Left ventricle myocardium inferior (tissue), 1 donor: ENCODE measurements at places on chromosomes 4 and X.

DNA sequence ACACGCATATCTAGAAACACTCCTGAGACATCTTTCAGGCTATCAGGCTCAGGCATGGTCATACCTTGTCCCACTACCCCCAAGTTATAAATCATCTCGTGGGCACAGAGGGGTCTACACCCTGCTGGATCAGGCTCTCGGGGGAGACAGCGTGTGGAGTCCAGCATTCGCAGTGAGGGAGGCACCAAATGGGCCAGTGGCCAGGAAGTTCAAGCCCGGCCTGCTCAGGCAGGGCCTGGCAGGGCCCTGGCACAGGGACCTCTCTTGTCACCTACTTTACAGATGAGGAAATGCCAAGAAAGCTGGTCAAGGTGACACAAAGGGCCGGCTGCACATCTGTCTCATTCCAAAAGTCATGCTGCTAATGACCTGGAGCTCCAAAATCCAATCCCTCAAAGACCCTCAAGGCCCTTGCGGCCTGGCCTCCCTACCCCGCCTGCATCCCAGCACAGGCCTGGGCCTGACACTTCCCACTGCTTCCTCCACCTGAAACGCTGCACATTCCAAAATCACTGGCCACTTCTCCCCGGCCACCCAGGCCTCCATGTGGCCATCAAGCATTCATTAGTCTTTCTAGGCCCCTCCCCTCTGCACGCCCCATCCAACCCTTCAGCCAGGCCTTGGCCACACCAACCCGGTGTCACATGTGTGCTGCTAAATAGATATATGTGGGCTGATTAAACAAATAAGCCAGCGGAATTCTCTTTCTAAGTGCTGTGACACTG is 35.6 kb downstream of the ACOX3 start:
- no peak for DNase-seq

DNA sequence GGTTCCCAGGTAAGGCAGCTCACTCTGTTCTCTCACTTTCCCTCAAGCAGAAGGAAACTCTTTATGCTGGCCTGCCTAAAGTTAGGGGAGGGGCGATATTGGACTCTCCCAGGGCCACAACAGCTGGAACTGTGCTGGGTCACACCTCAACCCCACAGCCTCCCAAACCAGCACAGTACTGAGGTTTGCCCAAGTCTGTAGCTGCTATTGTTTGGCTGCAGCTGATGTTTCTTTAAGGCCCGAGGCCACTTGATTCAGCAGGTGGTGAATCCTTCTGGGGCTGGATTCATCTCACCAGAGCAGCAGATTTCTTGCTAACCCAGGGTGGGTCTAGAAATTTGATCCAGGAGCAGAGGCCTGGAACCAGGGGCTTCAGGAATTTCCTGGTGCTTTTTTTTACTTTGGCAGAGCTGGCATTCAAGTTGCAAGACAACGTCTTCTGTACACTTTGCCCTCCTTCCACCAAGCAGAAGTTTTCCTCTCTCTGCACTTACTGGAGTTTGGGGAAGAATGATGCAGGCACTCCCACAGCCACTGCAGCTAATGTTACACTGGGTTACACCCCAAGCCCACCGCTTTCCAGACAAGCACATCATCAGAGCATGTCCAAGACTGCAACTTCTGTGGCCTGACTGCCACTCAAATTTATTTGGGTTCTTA is 544.7 kb upstream of the NDST4 start:
- DNase-seq, result no peak

DNA sequence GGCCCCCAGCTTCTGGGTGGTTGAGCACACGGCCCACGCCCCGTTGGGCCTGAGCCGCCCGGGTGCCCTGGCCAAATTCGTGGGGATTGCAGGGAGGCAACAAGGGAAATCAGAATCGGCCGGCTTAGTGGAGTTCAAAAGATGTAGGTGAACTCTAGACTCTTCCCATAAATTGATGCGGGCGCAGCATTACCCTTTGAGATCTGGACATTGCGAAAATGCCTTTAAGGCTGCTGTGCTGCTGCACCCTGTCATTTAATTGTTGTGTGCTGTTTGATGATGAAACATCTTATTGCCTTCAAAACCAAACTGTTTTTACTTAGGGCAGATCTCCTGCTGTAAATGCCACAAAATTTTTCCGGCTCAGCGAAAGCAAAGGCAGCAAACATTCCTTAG is 409 bp upstream of the MPP1 start:
- no peak for DNase-seq

GRCh38 chrX:8939322-8939721 is 94.6 kb downstream of the FAM9B start:
- DNase-seq, result no peak

- no peak for DNase-seq
Observed at GRCh38 chr4:4182835-4183568, 43.7 kb downstream of the OTOP1 start.

- DNase-seq, result no peak
Observed at GRCh38 chrX:65926095-65927019, 113.5 kb downstream of the VSIG4 start.

GRCh38 chr4:23837371-23837770 is 52.5 kb downstream of the PPARGC1A start:
- no peak for DNase-seq

GRCh38 chrX:30219372-30219771 is 4.0 kb downstream of the MAGEB2 start:
- DNase-seq, result no peak

GRCh38 chr4:57405359-57405758 is 295.2 kb upstream of the IGFBP7 start:
- DNase-seq, result no peak

DNA sequence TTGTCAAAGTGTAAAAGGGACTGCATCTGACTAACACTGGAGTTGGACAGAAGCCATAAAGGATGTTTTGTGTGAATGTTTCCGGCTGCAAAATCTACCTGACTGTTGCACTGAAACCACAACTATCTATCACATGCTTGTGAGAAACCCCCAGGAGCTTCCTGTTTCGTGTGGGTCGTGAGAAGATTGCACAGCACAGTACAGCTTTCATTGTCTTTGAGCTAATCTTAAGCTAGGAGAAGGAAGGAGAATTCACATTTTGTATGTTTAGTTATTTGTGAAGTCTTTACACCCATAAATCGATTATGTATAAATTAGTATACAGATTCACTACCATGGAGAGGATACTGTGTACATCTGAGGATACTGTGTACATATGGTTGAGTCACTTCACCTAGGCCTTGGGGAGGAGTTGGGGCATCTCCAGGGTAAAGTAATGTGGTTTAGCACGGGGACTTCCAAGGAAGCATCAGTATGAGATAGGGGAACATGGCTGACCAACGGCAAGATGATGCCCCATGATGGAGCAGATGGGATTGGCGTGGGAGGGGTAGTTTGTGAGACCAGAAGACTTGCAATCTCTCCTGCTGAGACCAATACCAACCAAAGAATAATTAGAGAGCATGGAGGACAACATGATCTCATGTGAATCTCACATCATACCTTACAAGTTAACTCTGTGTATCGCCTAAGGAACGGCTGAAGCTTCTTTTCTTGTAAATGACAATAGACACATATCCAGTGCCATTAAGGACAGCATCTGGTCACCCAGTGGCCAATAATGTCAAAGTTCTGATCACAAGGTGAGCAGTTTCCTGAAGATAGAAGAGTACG is 43.1 kb upstream of the FAM9C start:
- DNase-seq, result no peak

DNA sequence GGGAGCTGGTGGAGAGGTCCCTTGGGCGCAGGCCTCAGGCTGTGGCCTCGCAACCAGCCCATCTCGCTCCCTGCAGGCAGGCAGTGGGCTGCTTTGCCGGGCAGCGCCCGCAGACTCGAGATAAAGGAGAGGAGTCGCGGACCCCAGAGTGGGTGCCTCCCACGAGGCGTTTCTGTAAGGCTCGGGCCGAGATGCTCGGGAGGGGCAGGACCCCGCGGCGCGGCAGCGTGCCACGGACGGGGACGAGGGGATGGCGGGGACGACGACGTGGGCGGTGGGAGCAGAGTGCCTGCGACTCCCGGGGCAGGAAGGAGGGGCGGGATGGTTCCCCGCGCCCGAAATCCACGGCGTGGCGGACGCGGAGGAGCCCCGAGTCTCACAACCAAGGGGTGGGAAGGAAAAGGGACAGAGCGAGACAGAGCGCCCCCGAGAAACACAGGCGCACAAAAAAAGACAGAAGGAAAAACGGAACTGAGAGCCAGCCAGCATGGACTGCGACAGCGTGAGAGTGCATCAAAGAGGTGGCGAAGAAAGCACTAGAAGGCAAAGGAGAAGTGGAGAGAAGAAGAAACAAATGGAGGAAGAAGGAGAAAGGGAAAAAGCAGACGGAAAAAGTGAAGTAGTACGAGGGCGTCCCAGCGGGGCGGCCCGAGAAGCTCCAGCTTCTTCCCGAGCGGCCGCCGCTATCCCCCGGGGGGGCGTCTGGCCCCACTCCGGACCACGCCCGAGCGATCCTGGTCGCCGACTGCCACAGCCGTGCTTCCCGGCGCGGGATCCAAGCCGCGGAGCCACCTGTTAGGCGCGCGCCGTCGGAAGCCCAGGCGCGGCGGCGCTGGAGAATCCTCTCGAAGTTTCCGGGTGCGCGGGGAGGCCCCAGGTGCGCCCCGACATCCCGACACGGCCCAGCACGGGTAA is 1.5 kb downstream of the BEND4 start:
- no peak for DNase-seq

DNA sequence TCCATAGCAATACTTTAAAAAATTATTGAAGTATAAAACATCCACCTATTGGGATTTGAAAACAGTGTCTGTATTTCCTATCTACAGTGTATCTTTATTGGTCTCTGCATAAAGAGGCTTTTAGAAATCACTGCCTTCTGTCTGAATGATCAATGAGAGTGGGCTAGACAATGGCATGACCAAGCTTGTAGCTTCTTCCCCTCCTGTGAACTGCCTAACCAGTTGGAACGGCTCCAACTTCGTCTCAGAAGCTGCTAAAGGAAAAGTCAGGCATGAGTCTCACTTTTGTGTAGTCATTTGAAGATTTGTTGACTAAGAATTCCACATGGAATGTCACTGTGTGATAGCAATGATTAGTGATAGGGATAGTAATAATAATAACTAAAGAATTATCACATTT is 64.2 kb downstream of the INTS12 start:
- DNase-seq, result no peak

DNA sequence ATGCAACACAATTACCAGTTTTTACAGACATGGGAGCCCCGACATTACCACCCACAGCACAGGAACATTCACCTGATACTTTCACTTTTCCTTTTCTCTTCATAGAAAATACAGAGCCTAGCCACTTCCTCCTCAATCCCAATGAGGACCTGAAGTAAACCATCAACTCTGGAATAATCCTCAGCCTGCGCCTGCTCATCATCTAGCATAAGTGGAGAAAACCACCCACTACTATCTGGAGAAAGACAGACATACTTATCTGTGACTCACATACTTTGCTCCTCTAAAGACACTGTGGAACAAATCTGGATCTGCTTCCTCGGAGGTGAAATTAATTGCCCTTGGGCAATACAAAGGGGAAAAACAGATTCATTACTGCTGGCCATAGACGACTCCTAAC is 47.8 kb downstream of the ZCCHC13 start:
- no peak for DNase-seq

GRCh38 chrX:41913476-41913875 is 9.9 kb downstream of the CASK start:
- DNase-seq, result no peak

- no peak for DNase-seq
Observed at GRCh38 chrX:72202792-72203401, 21.3 kb downstream of the PIN4 start.

DNA sequence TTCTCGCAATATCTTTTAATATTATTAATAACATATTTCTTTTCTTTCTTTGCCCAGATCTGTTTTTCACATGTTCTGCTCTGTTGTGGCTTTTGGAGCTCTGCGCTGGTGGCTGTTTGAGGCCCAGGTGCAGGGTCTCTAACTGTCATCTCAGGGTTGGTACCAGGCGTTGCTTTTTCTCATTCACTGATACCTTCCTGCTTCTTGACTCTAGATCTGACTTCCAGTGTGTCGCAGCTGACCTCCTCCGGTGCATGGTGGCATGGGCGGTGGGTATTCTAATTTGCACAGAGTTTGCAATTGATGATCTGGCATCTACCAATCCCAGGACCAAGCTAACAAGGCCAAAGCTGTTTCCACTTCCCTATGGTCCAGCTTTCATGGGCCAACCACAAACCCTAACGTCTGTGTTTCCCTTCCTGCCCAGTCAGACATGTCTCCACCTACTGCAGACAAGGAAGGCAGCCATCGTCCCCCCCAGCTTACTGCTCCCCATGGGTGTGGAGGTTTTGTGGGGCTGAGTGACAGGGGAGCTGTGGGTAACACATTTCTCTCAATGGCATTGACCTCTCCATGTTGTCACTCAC is 25.2 kb downstream of the LETM1 start:
- no peak for DNase-seq

DNA sequence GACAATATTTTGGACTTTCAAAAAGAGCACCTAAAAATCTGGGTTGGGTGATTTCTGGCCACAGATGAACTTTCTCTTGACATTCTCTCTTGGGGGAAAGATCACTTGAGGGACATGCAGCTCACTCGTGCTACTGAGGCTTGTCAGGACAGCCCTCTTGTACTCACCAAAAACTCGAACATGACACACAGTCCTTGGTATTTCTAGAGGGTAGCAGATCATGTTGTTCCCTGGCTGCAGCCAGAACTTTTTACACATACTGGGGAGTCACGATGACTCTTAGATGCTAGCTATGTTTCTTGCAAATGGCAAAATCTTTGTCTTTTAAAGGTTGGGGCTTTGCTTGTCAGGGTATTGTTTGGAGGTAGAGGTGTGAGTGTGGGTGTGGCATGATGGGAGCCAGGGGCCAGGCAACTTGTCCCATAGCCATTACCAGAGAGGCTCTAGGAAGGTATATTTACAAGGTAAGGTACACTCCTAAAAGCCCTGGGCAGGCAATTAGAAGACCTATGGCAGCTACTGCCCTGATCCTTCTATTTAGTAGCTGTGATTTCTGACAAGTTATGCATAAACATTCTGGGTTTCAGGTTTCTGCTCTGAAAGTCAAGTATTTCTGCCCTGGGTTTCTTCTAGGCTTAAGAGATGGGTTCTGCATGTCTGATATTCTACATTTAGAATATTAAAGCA is 241.7 kb upstream of the TLL1 start:
- DNase-seq, result no peak
